ENCODE measurements at places on chromosomes 5 and 9. TPM values are rescaled to one million over a fixed set of nuclear protein-coding genes. Genes with fewer than 3 reads are reported as not detected.

- DNase-seq: peak; percentile 38
- H3K36me3 ChIP-seq: no peaks in the 10 kb centered on the region
- H3K27ac ChIP-seq: no peak overlapping the region
- H3K4me3 ChIP-seq: no peak overlapping the region
- H3K27me3 ChIP-seq: no peaks in the 10 kb centered on the region
Measured at GRCh38 chr9:121748074-121748473, 96.6 kb downstream of the DAB2IP start.

DNA sequence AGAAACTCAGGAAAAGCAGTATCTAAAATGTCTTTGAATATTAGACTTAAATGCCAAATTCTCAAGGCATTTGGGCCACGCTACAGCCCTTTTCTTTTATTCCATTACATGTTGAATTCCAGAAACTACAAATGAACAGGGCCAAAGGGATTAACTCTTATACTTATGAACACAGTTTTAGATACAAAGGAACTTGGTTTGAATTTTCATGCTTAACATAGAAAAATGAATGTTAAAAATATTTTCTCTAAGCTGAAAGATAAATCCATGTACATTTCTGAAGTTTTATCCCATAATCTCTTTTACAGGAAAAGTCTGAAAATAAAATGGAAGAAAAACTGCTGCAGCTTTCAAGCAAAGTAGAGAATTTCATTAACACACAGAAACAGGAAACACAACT, 56.8 kb downstream of the FAM81B start:
- DNase-seq: no peak
- no peaks in the 10 kb centered on the region for H3K27me3 ChIP-seq
- no peaks in the 10 kb centered on the region for H3K36me3 ChIP-seq
- no peak overlapping the region for H3K4me3 ChIP-seq
- no peak overlapping the region for H3K27ac ChIP-seq

GRCh38 chr9:96086936-96087571, 211.6 kb downstream of the ERCC6L2 start:
- no peak overlapping the region for H3K27ac ChIP-seq
- no peak overlapping the region for H3K4me3 ChIP-seq
- no peaks in the 10 kb centered on the region for H3K36me3 ChIP-seq
- no peak for DNase-seq
- H3K4me1 ChIP-seq: no peaks in the 10 kb centered on the region

GRCh38 chr9:81224166-81225081, 464.9 kb downstream of the TLE1 start:
- no peaks in the 10 kb centered on the region for H3K4me1 ChIP-seq
- H3K27ac ChIP-seq: no peak overlapping the region
- no peaks in the 10 kb centered on the region for H3K27me3 ChIP-seq
- no peak overlapping the region for H3K4me3 ChIP-seq

GRCh38 chr9:72315089-72315509, 49.9 kb downstream of the ZFAND5 start:
- DNase-seq: no peak
- no peaks in the 10 kb centered on the region for H3K4me1 ChIP-seq
- no peaks in the 10 kb centered on the region for H3K27me3 ChIP-seq
- H3K36me3 ChIP-seq: no peaks in the 10 kb centered on the region
- H3K27ac ChIP-seq: no peak overlapping the region
- no peak overlapping the region for H3K4me3 ChIP-seq

- H3K36me3 ChIP-seq: no peaks in the 10 kb centered on the region
- no peaks in the 10 kb centered on the region for H3K27me3 ChIP-seq
- H3K4me1 ChIP-seq: peaks cover 4% of the 10 kb centered on the region
- no peak overlapping the region for H3K4me3 ChIP-seq
- H3K27ac ChIP-seq: no peak overlapping the region
Measured at GRCh38 chr5:37739817-37740261, 100.0 kb downstream of the GDNF start.

DNA sequence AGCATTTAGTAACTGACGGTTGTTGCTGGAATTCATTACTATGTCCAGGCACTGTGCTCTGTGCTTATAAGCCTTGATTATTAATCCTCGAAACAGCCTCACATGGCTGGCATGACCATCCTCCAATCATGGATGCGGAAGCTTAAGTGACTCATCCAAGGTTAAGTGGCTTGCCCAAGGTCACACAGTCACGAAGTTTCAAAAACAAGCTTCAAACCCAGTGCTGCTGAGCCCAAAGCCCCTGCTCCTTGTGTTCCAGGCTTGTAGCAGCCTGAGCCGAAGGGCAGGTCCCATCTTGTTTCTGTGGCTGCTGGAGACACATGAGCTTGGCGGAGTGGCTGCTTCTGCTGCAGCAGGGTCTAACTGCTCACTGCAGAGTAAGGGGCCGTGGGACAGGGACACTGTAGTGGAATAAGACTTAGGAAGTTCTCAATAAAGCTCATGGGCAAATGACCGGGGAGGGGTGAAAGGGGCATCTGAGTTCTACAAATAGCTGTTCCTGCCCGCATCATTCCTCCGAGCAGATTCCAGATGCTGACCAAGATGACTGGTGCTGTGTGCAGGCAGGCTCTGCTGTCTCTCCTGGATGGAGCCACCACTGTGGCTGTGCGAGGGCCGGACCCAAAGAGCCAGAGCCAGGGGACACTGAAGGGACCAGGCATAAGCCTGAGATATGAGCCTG, 32.4 kb downstream of the WHRN start:
- H3K4me3 ChIP-seq: no peak overlapping the region
- no peaks in the 10 kb centered on the region for H3K27me3 ChIP-seq
- DNase-seq: no peak
- no peak overlapping the region for H3K27ac ChIP-seq
- no peaks in the 10 kb centered on the region for H3K4me1 ChIP-seq

- no peaks in the 10 kb centered on the region for H3K27me3 ChIP-seq
- peak; percentile 48 for DNase-seq
- H3K27ac ChIP-seq: peak overlapping the region; percentile 74
- H3K4me3 ChIP-seq: peak overlapping the region; percentile 44
- H3K4me1 ChIP-seq: peaks cover 34% of the 10 kb centered on the region
- H3K36me3 ChIP-seq: no peaks in the 10 kb centered on the region
Measured at GRCh38 chr9:4985386-4986266, 554 bp downstream of the JAK2 start.

- no peaks in the 10 kb centered on the region for H3K27me3 ChIP-seq
- no peak for DNase-seq
- no peak overlapping the region for H3K27ac ChIP-seq
- H3K36me3 ChIP-seq: no peaks in the 10 kb centered on the region
- no peak overlapping the region for H3K4me3 ChIP-seq
Measured at GRCh38 chr5:134975078-134975715, 7.5 kb downstream of the CATSPER3 start.

GRCh38 chr9:131126059-131126426, 657 bp downstream of the NUP214 start:
- H3K27ac ChIP-seq: peak overlapping the region; percentile 99
- H3K36me3 ChIP-seq: peaks cover 34% of the 10 kb centered on the region
- no peaks in the 10 kb centered on the region for H3K27me3 ChIP-seq

DNA sequence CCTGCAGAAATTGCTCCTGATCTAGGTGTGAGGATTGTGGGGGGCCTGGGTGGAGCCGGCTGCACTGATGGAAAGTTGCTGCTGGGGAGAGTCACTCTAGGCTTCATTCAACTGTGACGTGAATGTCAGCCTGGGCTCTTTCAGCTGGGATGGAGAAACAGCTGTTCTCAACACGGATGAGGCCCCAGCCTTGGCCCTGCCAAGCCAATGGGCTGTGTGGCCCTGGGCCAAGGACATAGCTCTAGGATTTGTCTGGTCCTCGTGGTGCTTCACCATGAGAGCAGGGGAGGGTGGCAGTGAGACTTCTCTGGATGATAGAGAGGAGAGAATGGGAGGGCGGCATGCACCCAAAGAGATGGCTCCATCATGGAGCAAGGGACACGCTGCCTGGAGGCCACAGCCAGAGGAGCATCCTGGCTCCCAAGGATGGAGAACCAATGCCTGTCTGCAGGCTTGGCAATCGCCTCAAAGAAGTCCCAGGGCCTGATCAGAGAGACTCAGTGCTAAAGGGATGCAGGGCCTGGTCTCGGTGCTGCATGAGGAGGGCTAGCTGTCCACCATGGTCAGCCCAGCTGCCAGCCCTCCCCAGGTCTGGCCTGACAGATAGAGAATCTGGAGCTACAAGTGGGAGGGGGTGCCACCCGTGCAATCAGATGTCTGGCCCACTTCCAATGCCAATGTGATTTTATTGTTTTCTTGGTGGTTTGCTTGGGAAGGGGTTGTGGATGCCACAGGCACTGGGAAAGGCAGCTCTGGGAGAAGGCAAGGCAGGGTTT, 141.0 kb downstream of the GADD45G start:
- H3K4me1 ChIP-seq: peaks cover 46% of the 10 kb centered on the region
- DNase-seq: no peak
- H3K27me3 ChIP-seq: no peaks in the 10 kb centered on the region
- no peak overlapping the region for H3K4me3 ChIP-seq

GRCh38 chr9:22119522-22120158, 110.5 kb upstream of the CDKN2B start:
- DNase-seq: no peak
- H3K36me3 ChIP-seq: no peaks in the 10 kb centered on the region
- H3K4me3 ChIP-seq: no peak overlapping the region
- no peak overlapping the region for H3K27ac ChIP-seq
- no peaks in the 10 kb centered on the region for H3K27me3 ChIP-seq
- peaks cover 5% of the 10 kb centered on the region for H3K4me1 ChIP-seq

GRCh38 chr5:95841914-95842812, 19.6 kb upstream of the GLRX start:
- no peak overlapping the region for H3K4me3 ChIP-seq
- H3K4me1 ChIP-seq: peaks cover 10% of the 10 kb centered on the region
- no peak overlapping the region for H3K27ac ChIP-seq

DNA sequence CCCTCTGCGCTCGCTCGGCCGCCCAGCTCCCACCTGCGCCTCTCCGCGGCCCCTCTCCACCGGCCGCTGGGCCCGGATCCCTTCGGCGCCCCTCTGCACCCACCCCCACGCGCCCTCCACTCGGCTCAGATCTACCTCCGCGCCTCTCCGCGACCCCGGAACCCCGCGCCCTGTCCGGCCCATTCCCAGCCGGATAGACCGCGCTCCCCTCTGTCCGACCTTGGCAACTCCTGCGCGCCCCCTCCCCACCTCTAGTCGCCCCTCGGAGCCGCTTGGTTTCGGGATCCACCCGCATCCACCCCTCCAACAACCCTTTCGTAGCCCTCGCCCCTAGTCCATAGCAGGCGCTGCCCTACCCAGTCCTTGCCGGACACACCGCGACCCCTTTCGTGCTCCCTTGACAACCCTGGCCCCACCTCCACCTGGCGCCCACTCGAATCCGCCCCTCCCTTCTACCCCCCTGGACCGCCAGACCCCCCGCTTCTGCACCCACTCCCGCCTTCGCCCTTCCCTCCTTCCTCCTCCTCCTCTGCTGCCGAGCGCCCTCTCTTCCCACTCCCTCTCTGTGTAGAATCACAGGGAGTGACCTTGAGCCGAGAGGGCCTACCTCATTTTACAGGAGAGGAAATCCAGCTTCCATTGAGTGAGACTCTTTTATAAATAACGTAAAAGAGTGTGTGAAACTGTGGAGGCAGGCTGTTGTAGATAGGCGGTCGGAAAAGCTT, 525 bp upstream of the AK3 start:
- H3K36me3 ChIP-seq: no peaks in the 10 kb centered on the region
- H3K4me3 ChIP-seq: peak overlapping the region; percentile 69
- H3K4me1 ChIP-seq: peaks cover 25% of the 10 kb centered on the region
- peak; percentile 17 for DNase-seq
- H3K27ac ChIP-seq: peak overlapping the region; percentile 79

GRCh38 chr5:104178829-104179456, 616.4 kb upstream of the NUDT12 start:
- DNase-seq: no peak
- H3K4me3 ChIP-seq: no peak overlapping the region
- H3K36me3 ChIP-seq: no peaks in the 10 kb centered on the region
- no peak overlapping the region for H3K27ac ChIP-seq
- H3K4me1 ChIP-seq: no peaks in the 10 kb centered on the region

DNA sequence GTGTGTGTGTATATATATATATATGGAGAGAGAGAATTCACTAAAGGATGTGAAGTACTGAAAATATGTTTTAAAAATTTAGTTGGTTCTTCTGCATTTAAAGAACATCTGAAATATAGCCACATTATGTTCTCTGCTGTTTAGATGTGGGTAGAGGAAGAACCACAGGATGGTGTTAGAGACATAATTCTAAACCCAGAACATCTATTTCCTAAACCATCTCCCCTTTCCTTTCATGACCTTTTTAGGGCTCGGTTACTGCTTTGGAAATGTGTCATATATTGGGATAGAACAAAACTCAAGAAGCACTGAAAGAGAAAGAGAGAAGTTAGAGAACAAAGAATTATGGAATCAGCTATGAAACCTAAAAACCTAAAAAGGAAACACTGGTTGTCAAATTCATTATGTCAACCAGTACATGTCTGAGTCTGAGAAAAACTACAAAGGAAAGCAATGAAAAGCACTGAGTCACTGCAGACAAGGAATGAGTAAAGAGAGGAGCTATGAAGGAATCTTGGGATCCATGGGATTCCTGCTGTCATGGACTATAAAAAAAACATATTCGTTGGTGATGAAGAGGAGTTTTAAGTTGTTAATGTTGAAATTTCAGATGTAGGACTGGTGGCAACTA, 28.4 kb downstream of the SLC12A2 start:
- H3K27me3 ChIP-seq: no peaks in the 10 kb centered on the region
- H3K4me3 ChIP-seq: no peak overlapping the region
- DNase-seq: no peak
- H3K36me3 ChIP-seq: peaks cover 8% of the 10 kb centered on the region

GRCh38 chr9:27353166-27353473, 56.2 kb upstream of the EQTN start:
- H3K36me3 ChIP-seq: no peaks in the 10 kb centered on the region
- H3K4me1 ChIP-seq: no peaks in the 10 kb centered on the region
- H3K4me3 ChIP-seq: no peak overlapping the region
- DNase-seq: no peak
- no peaks in the 10 kb centered on the region for H3K27me3 ChIP-seq
- no peak overlapping the region for H3K27ac ChIP-seq

DNA sequence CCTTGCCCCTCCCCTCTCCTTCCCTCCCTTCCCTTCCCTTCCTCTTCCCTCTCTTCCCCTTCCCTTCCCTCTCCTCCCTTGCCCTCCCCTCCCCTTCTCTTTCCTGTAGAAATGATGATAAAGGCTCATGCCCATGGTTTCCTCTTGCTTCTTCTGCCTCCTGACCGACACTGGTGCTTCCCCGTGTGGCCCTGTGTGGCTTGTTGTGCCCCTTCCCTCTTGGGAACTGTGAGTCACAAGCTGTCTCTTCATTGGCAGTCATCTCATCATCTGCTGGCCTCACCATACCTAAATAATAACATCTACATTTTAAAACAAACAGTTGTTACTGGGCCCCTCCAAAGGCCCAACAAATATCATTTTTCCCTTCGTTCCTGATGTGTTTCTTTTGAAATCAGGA, 11.7 kb upstream of the CARNMT1 start:
- no peak overlapping the region for H3K4me3 ChIP-seq
- H3K36me3 ChIP-seq: no peaks in the 10 kb centered on the region
- H3K27me3 ChIP-seq: no peaks in the 10 kb centered on the region
- no peaks in the 10 kb centered on the region for H3K4me1 ChIP-seq

The FCN1 gene
- total RNA-seq: 1.6 TPM

The CYLC2 gene
- total RNA-seq: not detected

The HMMR gene
- 43.8 TPM for total RNA-seq

The PCDHGB2 gene
- 0.33 TPM for total RNA-seq

The P4HA2 gene
- total RNA-seq: 7.9 TPM

The GKAP1 gene
- total RNA-seq: 3.2 TPM
